ENCODE measurements at places on chromosomes 7 and 10. TPM values are rescaled to one million over a fixed set of nuclear protein-coding genes. Genes with fewer than 3 reads are reported as not detected.

GRCh38 chr7:5053175-5053574 lies 7.5 kb downstream of the RBAK start:
- no peak for DNase-seq

DNA sequence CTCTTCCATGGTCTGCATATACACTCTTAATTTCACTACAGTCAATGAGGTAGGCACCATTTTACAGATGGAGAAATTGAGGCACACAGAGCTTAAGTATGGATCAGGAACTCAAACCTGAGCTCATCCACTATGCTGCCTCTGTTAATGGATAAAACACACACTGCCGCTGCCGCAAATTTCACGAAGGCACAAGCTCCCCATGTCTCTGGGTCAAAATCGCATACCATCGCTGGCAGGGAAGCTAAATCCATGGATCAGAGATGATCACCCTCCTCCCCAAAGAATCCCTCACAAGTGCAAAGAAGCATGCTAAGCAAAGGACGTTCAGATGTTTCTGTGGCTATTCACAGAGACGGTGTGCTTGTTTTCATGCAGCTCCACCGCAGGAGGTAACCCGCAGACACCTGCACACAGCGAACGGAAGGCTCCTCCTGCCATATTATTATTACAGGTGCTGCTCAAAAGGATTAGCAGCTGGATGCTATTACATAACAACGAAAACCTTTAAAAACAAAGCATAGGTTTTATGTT lies 109.3 kb downstream of the UBE2H start:
- no peak for DNase-seq

- no peak for DNase-seq
Observed at GRCh38 chr7:155930061-155930460, 117.8 kb upstream of the SHH start.

DNA sequence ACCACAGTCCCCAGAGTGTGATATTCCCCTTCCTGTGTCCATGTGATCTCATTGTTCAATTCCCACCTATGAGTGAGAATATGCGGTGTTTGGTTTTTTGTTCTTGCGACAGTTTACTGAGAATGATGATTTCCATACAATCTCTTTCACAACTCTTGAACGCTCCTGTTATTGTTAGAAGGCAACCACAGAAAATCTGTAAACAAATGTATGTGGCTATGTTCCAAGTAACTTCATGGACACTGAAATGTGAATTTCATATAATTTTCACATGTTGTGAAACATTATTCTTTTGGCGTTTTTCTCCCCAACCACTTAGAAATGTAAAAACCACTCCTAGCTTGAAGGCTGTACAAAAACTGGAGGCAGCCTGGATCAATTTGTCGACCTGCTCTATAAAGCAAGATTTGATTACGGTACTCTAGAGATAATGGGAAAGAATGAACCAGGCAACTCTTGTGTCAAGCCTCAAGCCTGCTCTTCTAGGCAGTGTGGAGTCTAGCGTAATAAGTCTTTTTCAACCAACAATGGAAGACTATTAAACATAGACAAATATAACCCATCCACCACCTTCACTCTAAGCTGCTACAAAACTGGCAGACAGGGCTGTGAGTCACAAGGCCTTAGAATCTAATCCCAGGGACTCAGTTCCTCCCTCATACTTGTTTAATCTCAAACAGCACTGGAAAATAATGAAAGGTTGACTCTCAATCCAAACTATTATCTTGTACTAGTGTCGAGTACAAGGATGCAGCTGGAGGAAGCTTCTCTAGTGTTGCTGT lies 22.7 kb downstream of the ARL3 start:
- DNase-seq = no peak

- DNase-seq = no peak
Observed at GRCh38 chr7:89041240-89041639, 245.7 kb upstream of the TEX47 start.

GRCh38 chr7:150405584-150406311 lies 26.6 kb downstream of the ZNF775 start:
- DNase-seq = no peak

DNA sequence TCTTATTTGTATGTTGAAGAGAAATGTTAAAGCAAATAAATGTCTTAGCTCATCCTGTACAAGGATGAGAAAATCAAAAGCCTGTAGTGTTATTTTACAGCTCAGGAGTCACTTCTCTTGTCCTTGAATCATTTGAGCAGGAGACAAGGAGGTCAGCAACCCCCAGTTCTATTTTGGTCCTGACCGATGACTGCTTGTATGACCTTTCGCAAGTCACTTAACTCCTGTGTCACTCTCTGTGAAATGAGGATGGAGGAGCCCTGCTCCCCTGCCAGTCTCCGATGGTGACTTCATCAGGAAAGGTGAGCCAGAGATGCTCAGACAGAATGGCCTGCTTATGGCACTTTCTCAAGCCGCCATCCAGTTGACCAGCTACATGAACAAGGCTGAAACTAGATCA lies 101.0 kb downstream of the CELF2 start:
- no peak for DNase-seq

GALNT17 gene
- polyA plus RNA-seq = not detected

DNA sequence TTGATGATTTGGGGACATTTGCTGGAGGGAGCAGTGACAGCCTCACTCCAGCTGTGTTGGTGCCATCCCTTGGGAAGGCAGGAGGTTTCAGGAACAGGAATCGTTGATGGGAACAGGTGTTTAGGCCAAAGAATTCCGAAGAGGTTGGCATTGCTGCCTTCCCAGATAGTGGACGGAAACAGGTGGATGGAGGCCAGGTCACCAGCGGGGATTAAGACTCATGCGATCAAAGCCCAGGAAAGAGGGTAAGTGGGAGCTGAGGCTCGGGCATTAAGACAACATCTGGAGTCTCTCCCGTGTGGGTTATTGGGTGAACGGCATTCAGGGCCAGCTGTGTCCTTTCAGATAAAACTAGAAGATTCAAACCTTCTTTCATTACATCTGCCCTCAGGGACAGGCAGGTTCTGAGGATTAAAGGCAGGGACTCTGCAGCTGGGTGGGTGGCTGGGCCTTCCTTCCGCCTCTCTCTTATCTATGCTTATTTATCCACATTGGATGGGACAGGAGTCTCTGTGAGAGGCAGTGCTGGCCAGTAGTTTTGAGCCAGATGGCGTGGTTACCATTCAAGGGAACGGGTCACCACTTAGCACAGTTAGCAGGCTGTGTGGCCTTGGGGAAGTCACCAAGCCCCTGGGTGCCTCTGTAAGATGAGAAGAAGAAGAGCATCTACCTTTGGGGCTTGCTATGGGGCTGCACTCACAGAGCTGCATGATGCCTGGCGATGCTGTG lies 67.6 kb downstream of the INSIG1 start:
- no peak for DNase-seq

DNA sequence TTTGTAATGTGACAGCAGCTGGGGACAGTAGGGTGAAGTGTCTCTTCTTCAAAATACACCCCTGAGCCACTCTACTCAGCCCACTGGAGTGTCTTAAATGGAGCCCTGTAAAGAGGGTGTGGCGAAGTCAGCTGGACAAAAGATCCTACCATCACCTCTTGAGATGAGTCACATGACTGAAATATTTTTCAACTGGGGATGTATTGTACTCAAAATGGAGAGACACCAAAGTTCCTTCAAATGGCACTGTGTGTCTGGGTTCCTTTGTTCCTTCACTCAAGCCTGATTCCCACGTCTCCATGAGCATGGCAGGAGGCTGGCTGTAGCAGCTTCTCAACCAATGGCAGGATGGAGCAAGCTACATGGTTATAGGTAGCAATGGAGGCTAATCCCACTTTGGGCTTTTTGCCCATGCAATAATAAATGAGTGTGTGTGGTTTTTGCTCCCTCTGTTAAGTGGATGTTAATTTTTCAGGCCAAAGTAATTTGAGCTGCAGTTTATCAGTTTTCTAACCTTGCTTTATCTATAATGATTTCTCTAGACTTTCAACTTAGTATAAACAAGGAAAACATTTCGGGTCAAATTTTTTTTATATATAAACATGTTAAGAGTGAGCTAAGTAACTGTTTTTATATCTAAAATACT lies 68.2 kb downstream of the CLEC2L start:
- no peak for DNase-seq

FGFR2 gene
- polyA plus RNA-seq = 1.2 TPM

TMEM213 gene
- polyA plus RNA-seq = not detected

GRCh38 chr10:20707251-20707650 lies 189.9 kb downstream of the NEBL start:
- no peak for DNase-seq

IFIT1B gene
- polyA plus RNA-seq = not detected

ACSL5 gene
- 82.5 TPM for polyA plus RNA-seq

DNA sequence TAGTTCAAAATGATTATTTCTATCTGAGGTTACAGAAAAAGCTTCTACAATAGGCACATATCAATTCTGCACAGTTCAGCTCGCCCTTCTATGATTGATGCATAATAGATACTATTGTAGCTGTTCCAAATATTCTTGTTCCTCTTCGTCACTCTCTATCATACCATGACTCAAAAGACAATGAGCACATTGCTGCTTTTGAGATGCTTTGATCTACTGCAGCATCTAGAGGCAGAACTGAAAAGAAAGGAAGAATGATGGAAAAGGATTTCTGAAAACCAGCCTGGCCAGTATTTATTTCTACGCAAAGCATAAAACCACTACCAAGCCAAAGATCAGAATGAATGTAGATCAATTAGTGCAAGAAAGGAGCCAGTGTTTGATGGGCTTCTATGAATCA lies 59.3 kb upstream of the PLXDC2 start:
- DNase-seq = no peak

DNA sequence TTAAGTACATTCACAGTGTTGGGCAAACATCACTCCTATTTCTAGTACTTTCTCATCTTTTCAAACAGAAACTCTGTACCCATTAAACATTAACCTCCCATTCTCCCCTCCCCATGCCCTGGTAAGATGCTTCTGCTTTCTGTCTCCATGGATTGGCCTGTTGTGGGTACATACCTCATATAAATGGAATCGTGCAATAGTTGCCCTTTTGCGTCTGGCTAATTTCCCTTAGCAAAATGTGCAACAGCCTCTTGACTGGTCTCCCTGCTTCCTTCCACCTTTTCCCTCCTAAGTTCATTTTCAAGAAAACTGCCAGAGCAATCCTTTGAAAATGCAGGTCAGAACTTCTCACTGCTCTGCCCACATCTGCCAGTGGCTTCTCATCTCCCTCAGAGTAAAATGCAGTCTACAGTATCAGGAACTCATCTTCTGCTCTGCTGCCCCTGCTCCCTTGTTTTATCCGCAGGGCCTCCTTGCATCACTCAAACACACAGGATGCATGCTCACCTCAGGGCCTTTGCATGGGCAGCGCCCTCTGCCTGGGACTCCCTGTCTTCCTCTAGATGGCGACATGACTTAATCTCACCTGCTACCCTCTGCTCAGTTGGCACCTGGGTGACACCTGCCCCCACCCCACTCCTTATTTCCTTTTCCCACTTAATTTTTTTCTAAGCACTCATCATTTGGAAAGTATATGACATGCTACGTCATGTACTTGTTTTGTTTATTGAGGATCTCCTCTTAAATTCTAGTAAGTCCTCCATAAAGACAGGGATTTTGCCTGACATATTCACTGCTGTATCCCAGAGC lies 44.3 kb upstream of the ECHDC3 start:
- peak; percentile 78 for DNase-seq

DNA sequence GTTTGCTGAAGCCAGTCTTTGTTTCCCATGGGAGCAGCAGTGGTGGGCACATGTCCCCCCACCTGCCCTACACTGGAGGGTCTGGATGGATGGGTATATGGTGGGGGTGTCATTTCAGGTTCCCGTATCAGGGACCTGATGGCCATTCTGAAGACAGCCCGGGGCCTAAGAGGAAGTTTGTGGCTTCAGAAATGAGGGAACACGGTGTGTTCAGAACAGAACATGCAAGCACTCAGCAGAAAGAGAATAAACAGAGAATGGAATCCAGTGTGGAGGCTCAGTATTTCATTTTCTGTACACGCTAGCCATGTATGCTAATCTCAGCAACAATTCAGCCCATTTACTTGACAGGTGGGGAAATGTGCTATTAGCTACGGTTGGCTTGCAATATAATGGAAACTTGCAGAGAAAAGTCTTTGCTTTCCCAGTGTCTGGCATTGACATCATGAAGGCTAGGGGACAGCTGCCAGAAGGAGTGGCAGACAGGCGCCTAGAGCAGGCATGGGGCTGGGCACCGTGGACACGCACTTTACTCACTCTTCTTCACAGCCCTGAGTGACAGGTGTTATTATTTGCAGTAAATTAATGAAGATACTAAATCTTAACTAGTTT lies 98.6 kb downstream of the ELMO1 start:
- DNase-seq = no peak

GRCh38 chr10:71531485-71532446 lies 135.0 kb downstream of the CDH23 start:
- DNase-seq = no peak

DNA sequence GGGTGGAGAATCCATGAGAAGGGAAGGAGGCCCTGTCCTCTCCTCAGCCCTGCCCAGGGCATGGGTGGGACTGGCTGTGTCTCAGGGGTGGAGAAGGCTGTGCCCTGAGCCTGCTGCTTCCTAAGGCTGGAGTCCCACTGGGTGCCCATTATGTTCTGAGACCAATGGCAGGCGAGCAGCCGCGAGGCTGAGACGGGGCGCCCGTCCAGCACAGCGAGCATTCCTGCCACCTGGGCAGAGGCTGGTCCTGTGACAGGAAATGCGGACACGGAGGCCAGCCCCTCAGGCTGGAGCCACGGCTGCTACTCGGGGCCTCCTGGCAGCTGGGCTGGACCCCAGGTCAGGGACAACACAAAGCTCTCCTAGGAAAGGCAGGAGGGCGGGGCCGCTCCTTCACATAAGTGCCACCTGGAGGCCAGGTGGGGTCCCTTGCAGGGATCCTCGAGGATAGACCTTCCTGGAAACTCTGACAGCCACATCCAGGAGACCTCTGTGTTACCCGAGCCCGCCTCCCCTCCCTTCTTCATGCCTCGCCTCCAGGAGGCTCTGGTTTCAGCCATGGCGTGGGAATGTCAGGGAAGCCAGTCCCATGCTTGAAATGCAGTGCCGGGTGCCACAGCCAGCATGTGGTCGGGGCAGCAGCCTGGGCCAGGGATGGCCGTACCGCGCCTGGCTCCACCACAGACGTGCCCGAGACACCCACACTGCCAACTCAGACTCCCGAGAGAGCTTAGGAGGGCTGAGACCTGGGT lies 173.9 kb downstream of the USP6NL start:
- no peak for DNase-seq

DNA sequence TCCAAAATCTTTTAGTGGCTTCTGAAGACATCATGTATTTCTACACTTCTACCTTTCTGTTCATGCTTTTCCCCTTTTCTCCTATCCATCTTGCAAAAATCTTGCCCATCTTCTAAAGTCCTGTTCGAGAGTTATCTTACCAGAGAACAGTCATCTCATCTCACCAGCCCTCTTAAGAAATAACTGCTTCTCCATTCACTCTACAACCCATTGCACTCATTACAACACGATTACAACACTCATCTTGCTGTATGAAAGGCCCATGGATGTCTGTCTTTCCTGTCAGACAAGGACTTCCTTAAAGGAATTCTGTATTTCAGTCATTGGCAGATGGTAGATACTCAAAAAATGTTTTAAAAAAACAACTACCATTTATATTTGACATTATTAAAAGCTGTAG lies 30.8 kb downstream of the ZNF438 start:
- no peak for DNase-seq

- no peak for DNase-seq
Observed at GRCh38 chr7:50138101-50138500, 45.1 kb upstream of the ZPBP start.

NSUN6 gene
- polyA plus RNA-seq = 19.3 TPM

Measured in HepG2 (cell line).